CD14-positive monocyte (primary cell): ENCODE measurements at places on chromosomes 2 and 18. TPM values are rescaled to one million over a fixed set of nuclear protein-coding genes. Genes with fewer than 3 reads are reported as not detected.

- DNase-seq, result no peak
Measured at GRCh38 chr2:62163106-62163831, 32.6 kb upstream of the B3GNT2 start.

DNA sequence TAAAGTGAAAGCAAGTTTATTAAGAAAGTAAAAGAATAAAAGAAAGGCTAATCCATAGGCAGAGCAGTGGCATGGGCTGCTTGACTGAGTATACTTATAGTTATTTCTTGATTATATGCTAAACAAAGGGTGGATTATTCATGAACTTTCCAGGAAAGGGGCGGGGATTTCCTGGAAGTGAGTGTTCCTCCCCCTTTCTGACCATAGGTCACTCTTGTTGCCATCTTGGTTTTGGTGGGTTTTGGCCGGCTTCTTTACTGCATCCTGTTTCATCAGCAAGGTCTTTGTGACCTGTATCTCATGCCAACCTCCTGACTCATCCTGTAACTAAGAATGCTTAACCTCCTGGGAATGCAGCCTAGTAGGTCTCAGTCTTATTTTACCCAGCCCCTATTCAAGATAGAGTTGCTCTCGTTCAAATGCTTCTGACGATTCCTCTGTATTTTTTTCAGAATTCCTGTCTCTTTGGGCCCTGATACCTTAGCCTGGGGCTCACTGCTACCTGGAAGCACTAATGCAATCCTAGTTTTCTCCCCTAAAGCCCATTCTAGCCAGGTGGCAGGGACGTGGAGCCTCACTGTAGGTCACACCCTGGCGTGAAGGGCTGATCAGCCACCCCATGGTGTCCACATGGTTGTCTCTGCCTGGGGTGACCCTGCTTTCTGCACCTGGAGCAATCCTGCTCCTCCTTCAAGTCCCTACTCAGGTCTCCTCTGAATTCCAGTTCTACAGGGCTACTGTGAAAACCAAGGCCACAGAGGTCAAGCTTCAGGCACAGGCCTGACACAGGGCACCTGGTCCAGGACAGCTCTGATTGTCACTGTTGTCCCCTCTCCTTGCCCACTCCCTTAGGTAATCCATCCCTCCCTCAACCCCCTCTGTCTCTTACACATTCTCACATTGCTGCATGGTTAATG, 6.0 kb upstream of the SLC35F6 start:
- no peak for DNase-seq

DNA sequence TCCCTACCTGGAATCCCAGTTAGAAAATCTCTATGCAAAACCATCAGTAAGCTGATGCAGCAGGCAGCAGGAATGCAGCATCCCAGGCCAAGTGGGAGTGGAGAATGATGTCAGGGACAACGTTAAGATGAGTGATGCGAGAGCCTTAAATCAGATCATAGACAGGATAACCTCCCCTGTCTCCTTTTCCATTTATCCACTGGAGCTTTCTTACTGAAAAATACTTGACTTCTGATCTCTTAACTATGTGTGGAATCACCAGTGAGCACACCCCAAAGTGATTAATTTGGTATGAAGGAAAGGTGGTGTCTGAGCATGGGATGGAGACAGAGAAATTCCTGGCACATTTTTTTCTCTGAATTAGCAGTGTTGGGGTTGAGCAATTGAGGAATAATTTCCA, 98.0 kb downstream of the RND3 start:
- no peak for DNase-seq

GRCh38 chr2:224645722-224646121, 60.6 kb upstream of the CUL3 start:
- DNase-seq, result no peak

DNA sequence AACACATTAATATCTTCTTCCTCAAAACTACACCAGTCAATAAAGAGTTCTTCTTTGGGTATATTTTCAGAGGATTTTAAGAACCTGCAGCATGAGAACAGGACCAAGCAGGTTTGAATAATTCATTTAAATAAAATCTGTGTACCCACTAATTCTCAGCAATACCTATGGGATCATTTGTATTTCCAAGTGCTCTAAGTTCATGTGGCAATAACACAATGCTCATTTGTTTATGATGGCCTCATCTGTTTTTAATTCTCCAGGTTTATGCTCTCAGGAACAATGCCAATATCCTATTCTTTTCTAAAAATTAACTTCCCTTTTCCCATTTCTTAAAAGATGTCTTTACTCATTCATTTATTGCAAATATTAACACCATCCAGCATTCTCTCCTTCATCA, 264.7 kb downstream of the METTL4 start:
- no peak for DNase-seq

DNA sequence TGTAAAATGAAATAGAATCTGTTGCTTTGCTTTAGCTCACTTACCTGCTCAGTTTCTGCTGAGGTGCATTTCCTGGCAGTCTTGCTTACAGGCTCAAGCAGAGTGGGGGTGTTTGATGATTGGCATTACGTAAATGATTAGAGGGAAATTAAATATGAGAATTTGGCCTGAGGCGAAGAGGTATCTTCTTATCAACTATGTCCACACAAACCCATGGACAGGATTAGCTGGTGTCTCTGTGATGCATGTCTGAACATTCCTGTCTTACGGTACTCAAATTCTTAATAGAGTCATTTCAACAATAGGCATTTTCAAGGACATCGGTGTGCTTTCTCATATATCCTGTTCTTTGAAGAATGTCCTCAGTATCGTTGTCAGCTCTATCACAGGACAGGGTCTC, 102.1 kb downstream of the PRPF40A start:
- DNase-seq, result no peak

- DNase-seq, result no peak
Measured at GRCh38 chr18:75344615-75345014, 82.9 kb downstream of the SMIM21 start.

- no peak for DNase-seq
Measured at GRCh38 chr2:47728551-47728950, 54.4 kb upstream of the MSH6 start.

GRCh38 chr2:44705356-44705755, 236.1 kb upstream of the SIX3 start:
- DNase-seq, result no peak

- DNase-seq, result no peak
Measured at GRCh38 chr18:50133526-50133925, 61.4 kb downstream of the MYO5B start.

DNA sequence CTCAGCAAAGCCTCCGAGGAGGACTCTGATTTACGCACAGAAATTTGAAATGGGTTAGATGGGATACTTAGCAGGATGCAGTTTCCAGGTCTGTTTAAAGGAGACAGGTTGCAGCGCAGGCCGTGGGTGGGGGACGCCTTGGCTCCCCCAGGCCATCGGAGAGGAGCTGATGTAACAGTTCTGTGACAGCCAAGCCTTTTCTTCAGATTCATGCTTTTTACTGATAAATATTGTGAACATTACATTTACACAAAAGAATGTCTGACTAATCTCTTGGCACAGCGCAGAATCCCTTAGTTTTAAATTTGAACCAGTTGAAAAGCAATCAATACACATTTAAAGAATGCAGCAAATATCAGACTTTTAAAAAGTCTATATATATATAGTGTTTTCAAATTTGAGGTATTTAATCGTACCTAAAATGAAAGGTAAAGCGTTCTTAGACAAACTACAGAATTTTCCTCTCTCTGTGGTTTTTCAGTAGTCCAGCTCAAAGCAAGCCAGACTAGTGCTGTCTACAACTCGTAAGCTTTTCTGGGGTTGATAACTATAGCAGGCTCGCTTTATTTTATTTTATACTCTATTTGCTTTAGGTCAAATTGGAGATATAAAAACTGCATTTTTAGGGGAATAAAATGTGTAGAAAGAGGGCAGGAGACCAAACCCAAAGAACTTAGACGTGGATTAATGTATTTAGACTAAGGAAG, 221.9 kb downstream of the PIEZO2 start:
- no peak for DNase-seq

GRCh38 chr2:85826990-85827878, 61.6 kb downstream of the ST3GAL5 start:
- peak; percentile 47 for DNase-seq

LRRC30 gene
- not detected for polyA plus RNA-seq

PRKCE gene
- polyA plus RNA-seq, result 1.3 TPM

OR6B2 gene
- polyA plus RNA-seq, result not detected in 2 replicates

B4GALT6 gene
- 0.12 TPM for polyA plus RNA-seq

HEATR5B gene
- polyA plus RNA-seq, result 3.8 TPM

CAPN14 gene
- polyA plus RNA-seq, result not detected

NUP35 gene
- 2.0 TPM for polyA plus RNA-seq
